ENCODE measurements at places on chromosomes 16 and 17. TPM values are rescaled to one million over a fixed set of nuclear protein-coding genes. Genes with fewer than 3 reads are reported as not detected.
A peak's percentile ranks its signal among the peaks of the same experiment; 100 is the strongest.

GRCh38 chr16:89765292-89765830, 44.0 kb downstream of the ZNF276 start:
- H3K27ac ChIP-seq: peak overlapping the region; percentile 64
- H3K27me3 ChIP-seq: no peaks in the 10 kb centered on the region
- peak overlapping the region; percentile 52 for H3K4me3 ChIP-seq
- H3K4me1 ChIP-seq: peaks cover 24% of the 10 kb centered on the region

The RCVRN gene
- not detected for total RNA-seq

DNA sequence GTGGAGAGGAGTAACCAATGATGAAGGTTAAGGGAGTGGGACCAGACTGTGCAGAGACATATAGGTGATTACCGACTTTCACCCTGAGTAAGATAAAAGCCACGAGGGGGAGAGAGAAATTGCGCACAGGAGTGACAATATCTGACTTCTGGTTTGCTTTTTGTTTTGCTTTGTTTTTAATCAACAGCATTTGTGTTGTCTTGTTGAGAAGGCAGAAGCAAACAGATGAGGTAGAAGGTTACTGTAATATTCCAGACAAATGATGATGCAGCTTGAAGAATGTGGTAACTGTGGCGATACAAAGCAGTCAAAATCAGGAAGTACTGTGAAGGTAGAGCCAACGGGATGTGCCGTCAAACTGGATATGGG, 7.5 kb downstream of the PELP1 start:
- H3K36me3 ChIP-seq: peaks cover 7% of the 10 kb centered on the region
- peaks cover 18% of the 10 kb centered on the region for H3K4me1 ChIP-seq
- peak overlapping the region; percentile 16 for H3K4me3 ChIP-seq
- DNase-seq: no peak

- H3K27me3 ChIP-seq: no peaks in the 10 kb centered on the region
- H3K27ac ChIP-seq: no peak overlapping the region
- DNase-seq: no peak
- no peak overlapping the region for H3K4me3 ChIP-seq
- H3K36me3 ChIP-seq: no peaks in the 10 kb centered on the region
Observed at GRCh38 chr17:72264682-72265405, 144.0 kb downstream of the SOX9 start.

Measured in CD8-positive, alpha-beta memory T cell (primary cell).